ENCODE measurements at places on chromosomes 2 and 18.

DNA sequence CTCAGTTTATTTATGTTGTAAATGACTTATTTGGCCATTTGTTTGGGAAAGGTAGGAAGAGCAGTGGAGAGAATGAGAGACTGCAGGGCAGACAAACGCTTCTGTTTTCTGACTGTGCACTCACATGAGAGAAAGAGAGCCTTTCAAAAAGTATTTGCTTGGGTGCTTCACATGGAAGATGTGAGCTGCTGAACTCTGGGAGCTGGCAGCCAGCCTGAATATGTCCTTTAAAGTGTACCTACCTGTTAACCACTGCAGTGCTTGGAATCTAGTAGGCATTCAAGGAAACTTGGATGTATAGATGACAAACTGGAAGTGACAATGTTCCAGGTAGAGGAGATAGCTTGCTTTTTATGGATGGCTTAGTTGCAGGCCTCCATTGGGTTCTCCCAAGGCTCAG, 68.8 kb downstream of the PTPRM start:
- DNase-seq = no peak

DNA sequence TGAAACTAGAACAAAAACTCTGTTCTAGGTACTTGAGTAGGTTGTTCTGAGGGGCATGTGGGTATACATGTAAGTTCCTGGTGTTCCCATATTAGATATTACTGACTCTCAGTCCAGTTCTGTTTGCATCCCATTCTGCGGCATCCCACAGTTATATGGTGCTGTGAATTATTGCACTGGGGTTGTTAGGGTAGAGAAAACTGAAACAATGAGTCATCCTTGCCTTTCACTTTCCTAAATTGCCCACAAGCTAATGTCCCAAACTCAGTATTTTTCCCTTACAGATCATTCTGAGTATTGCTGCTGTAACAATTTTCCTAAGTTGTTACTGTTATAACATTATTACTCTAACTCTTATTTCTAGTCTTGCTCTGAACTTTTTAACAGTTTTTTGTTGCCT, 3.0 kb downstream of the WDR75 start:
- no peak for DNase-seq

GRCh38 chr2:49067971-49068370, 86.3 kb downstream of the FSHR start:
- DNase-seq = no peak

DNA sequence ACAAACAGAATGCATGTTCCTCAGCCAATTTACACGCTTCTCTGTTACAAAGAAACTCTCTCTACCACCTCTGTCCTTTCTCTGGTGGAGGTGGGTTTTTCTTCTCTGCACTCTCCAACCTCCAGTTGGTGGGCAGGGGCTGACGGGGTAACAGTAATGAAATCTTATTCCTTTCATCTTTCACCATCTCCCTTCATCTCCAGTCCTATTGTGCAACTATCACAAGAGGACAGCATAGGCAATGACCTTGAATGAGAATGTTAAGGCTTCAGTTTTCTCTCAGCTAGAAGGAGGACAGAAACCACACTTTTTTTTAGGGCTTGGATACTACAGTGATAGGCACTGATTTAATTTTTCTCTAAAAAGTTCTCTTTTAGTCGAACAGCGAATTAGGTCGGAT, 81.7 kb upstream of the NEUROD1 start:
- DNase-seq = no peak

DNA sequence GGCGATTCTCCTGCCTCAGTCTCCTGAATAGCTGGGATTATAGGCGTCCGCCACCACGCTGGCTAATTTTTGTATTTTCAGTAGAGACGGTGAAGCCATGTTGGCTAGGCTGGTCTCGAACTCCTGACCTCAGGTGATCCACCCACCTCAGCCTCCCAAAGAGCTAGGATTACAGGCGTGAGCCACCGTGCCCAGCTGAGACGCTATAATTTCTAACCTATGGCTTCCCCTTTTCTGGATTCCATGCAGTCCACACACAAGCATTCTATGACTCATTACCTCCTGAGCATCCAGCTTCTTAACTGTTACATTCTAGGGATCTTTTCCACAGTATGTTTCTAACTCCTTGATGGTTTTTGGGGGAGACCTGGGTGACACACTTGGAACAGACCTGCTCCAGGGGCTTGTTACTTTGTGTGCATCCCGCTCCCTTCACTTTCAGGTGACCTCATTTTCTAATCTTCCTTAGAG, 11.8 kb upstream of the KCMF1 start:
- DNase-seq = no peak

Data from NCI-H460 (cell line).